Foreskin keratinocyte (primary cell): ENCODE measurements at places on chromosomes 11 and 22. TPM values are rescaled to one million over a fixed set of nuclear protein-coding genes. Genes with fewer than 3 reads are reported as not detected.

MAPK8IP2 gene
- 0.30 and 0.31 TPM in 2 replicates for polyA plus RNA-seq

CYB5R3 gene
- 234 and 245 TPM in 2 replicates for polyA plus RNA-seq

APOBEC3A gene
- polyA plus RNA-seq, result not detected in 2 replicates

- no peak for DNase-seq
These were observed 98.2 kb downstream of the AMOTL1 start for GRCh38 chr11:94866231-94866822.

GRCh38 chr11:67442504-67443404 lies 522 bp downstream of the CORO1B start:
- no peak for DNase-seq

- no peak for DNase-seq
These were observed 106.6 kb downstream of the PRR5L start for GRCh38 chr11:36402568-36403170.

- DNase-seq, result no peak
These were observed 14.1 kb downstream of the MUC6 start for GRCh38 chr11:1022411-1022810.
